A172 (cell line): ENCODE measurements at places on chromosomes 2 and 18.

- peak; percentile 92 for DNase-seq
Observed at GRCh38 chr2:229921892-229922448, at the start of gene TRIP12. Gene TRIP12, minus strand, starts transcription at chr2:229922009. Its CDS starts 41,930 bp downstream, at chr2:229880079.

GRCh38 chr2:131026919-131027318, 66.3 kb downstream of the FAM168B start:
- no peak for DNase-seq

DNA sequence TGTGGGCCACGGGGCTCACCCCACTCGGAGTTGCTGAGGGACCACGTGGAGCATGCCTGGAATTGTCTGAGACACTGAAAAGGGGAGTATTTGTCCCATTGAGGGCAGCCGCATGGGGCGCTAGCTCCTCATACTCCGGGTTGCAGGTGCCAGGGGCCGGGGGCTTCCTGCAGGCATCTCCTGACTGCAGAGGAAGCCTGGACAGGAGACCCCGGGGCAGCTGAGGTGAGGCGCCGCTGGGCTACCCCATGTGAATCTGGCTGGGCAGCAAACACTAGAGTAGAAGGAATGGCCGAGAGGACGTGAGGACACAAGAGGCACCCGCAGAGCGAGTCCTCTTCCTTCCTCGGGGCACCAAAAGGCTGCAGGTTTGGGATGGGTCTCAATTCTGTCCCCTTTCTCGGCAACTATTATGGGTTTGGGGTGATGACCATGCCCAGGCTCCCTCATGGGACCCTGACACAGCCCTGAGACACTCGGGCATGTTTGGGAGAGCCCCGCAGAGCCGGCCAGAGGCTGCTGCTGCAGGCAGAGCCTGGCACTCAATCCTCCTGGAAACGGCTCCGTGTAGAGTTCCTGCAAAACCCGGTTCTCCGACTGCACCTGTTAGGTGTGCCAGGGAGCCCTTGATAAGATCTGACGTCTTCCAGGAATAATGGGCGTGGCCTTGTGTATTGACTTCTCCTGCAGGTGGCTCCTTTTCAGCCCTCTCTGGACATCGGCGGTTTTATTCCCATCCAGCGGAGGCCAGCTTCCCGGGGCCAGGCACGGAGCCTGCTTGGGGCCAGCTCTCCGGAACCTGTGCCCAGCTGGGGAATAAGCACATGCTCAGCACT, 77.0 kb downstream of the CTIF start:
- DNase-seq = no peak

- DNase-seq = no peak
Observed at GRCh38 chr2:102016399-102016955, 24.7 kb downstream of the IL1R2 start.

- DNase-seq = no peak
Observed at GRCh38 chr2:98219152-98219551, 127.1 kb upstream of the CNGA3 start.

DNA sequence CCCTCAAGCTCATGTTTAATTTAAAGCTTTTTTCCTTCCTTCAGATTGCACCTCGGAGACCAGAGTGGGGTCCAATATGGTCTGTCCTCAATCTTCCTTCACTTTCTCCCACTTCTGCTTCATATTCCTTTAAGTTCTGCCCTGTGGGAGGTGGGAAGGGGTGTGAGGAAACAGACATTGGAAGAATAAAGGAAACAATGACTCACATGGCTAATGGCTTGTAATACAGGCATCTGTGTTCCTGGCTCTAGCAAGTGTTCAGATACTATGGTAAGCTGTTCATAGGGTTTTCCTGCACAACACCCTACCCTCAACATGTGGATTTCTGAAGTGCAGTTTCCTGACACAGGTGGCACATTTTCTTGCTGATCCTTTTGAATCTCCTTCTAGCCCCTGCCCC, 209.5 kb downstream of the PIK3C3 start:
- no peak for DNase-seq

GRCh38 chr2:140308706-140309105, 1528.5 kb upstream of the NXPH2 start:
- no peak for DNase-seq

GRCh38 chr2:232420463-232421188, 14.0 kb downstream of the ALPG start:
- no peak for DNase-seq

- no peak for DNase-seq
Observed at GRCh38 chr2:237868631-237869342, 9.4 kb downstream of the RAMP1 start.

DNA sequence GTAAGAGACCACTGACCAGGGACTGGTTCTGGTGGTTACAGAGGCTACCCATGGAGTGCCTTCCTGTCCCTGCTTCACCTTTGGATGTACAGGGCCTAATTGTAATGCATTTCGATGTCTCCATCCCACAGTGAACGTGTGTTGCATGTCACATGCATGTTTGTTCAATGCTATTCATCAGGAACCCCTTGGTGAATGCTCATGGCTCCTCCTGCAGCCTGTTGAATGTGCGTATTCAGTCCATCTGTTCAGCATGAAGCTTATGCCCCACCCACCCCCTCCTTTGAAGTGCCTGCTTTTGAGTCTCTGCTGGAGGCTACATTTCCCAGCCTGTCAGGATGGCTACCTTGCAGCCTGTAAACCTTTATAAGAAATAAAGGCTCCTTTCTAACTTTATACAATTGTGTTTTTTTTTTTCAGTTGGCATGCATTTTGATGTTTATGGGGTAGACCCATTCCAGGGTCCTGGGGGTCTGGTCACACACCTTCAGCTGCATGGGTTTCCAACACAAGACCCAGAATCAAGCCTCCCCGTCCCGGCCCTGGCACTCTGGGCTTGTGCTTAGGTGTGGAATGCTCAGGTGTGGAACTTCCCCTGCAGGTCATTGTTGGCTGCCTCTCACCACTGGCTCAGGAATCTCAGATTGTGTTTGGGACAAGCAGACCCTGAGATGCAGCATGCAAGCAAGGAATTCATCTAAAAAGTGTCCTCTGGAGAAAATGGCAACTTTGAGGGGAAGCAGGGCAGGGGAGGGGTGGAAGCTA, 238.8 kb upstream of the HDAC4 start:
- DNase-seq = no peak

DNA sequence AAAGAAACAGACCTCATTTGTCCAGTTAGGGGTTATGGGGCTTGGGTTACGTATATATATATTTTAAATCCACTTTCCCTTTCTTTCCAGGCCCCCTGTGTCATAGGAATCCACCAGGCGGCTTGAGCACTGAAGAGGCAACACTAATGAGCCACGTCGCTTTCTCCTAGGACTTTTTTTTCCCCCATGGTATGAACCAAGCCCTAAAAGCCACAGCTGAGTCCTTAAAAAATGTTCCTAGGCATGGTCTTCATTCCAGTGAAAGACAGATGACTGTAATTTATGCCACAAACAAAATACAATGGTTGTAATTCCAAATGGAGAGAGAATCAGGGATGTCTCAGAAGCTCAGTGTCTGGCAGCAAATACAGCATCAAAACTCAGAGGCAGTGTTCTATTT, 146.8 kb downstream of the EPHA4 start:
- DNase-seq = no peak

- DNase-seq = no peak
Observed at GRCh38 chr2:15048000-15048399, 415.5 kb downstream of the LRATD1 start.

DNA sequence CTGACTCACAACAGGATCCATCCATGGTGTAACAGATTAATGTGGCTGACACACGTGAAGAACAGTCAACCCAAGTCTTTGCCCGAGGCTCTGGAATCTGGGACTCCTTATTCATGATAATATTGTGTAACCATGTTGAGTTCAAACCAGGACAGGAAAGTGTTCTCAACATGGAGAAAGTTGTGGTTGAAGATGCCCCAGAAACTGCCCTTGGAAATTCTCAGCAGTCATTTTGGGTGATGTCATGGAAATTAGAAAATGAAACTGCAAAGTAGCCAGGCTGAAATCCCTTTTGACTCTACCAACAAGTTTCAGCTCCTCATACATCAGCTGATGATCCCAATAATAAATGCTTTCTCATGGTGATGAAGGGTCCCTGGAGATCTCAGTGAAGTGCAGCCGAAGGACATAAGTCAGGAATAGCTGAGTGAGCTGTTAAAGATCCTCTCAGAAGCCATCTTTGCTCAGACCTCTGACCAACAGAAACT, 307.7 kb downstream of the TNS1 start:
- peak; percentile 76 for DNase-seq

DNA sequence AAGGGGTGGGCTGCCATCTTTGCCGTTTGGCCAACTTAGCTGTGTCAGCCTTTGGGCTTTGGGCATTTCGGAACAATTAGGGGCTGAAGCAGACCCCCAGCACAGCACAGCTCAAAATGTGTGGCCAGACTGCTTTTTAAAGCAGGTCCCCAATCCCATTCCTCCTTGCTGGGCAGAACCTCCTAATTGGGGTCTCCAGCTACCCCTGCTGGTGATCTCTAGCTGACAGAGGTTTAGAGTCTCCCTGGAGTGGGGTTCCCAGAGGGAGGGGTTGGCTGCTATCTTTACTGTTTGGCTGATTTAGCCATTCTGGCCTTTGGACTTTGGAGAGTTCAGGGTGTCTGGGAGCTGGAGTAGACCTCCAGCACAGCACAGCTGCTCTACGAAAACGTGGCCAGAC, 71.5 kb upstream of the LHCGR start:
- DNase-seq = no peak

GRCh38 chr2:190867212-190867611, 13.4 kb upstream of the GLS start:
- no peak for DNase-seq

DNA sequence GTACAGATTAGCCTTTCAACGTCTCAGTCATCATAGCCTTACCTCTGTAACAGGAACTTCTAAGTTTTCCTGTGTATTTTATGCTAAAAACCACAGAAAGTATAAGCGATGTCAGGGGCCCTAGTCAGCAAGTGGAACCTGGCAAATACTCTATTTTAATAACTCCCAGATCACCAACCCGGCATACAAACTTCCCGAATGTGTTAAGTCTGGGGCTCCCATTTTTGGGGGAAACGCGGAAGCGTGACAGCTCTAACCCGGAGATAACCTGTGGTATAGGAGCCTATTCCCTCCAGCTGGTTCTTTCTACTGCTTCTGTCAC, 574 bp downstream of the NIFK start:
- DNase-seq = peak; percentile 13

DNA sequence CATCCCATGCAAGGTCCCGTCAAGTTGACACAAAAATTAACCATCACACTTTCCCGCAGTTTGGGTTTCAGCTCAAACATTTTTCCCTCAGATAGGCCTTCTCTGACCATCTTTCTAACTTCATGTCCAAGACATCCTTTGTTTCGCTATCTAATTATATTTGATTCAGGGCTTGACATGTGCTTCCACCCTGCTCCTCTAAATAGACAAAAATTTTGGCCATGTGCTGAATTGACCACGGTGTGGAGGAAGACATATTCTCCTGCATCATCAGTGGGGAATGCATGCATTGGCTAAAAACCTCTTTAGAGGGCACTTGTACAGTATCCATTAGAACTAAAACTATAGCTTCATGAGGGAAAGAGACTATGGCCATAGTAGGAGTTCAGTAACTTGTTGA, 81.2 kb downstream of the PLCL1 start:
- DNase-seq = no peak
